Natural killer cell (primary cell): ENCODE measurements at places on chromosomes 7 and 10. TPM values are rescaled to one million over a fixed set of nuclear protein-coding genes. Genes with fewer than 3 reads are reported as not detected.

The BLVRA gene
- total RNA-seq, result 19.8 TPM

DNA sequence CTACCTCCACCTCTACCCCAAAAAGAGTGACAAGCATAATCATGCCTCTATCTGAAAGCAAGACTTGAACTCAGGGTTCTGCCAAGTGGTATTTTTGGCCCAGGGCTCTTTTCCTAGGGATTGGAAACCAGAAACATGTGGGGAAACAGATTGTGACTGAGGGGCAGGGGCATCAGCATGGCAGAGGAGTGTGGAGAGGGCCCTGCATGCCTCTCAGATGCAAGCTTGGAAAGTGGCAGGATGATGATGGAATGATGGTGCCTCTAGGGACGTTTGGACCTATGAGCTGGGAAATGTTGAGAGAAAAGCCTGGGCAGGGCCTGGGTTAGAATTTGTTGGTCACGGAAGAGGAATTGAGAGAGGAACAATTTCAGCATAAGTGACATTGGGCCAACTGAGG lies 78.4 kb upstream of the LEP start:
- H3K27ac ChIP-seq, result no peak overlapping the region
- DNase-seq, result no peak
- H3K36me3 ChIP-seq, result no peaks in the 10 kb centered on the region

DNA sequence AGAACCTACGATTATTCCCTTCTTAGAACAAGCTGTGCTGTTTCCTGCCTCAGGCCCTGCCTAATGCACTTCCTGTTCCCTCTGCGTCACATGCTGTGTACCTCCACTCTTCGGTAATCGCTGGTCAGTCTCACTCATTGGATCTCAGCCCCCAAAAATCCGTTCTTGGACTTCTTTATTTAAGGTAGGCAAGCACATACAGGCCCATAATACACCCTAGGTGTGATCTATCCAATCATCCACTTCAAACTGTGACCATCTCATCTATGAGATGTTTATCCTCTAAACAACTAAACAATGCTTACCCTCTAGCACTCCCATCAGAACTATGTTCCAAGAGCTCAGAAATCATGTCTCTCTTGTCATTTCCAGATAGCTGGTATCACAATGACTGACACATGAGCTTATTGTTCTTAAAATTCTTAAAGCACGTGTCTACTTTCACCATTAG lies 83.9 kb downstream of the CADPS2 start:
- no peaks in the 10 kb centered on the region for H3K27me3 ChIP-seq
- DNase-seq, result no peak
- H3K27ac ChIP-seq, result no peak overlapping the region
- no peak overlapping the region for H3K4me3 ChIP-seq
- no peaks in the 10 kb centered on the region for H3K36me3 ChIP-seq
- H3K4me1 ChIP-seq, result no peaks in the 10 kb centered on the region

DNA sequence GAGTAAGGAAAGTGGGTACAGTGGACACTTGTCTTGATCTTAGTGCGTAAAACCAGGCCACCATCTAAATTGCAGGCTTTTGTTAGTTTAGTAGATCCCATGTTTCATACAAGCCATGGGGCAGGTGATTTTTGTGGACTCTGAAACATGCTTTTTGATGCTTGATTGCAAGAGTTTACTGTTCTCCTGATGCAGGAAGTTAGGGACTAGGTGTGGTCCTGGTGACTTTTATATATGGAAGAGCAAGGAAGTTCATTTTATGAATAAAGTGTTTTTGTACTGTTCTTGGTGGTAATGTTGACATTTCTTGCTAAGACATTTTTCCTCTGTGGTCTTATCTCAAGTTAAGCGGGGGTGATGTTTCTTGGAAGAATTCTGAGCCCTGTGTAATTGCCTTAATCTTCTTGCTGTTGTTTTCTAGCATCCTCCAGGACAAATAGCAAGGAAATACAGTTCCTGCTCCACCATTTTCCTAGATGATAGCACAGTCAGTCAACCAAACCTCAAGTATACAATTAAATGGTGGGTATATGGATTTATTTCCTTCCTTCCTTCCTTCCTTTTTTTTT lies 89.0 kb upstream of the GJD4 start:
- no peaks in the 10 kb centered on the region for H3K4me1 ChIP-seq
- H3K27me3 ChIP-seq, result no peaks in the 10 kb centered on the region
- H3K27ac ChIP-seq, result no peak overlapping the region
- H3K4me3 ChIP-seq, result no peak overlapping the region
- H3K36me3 ChIP-seq, result no peaks in the 10 kb centered on the region
- DNase-seq, result no peak

DNA sequence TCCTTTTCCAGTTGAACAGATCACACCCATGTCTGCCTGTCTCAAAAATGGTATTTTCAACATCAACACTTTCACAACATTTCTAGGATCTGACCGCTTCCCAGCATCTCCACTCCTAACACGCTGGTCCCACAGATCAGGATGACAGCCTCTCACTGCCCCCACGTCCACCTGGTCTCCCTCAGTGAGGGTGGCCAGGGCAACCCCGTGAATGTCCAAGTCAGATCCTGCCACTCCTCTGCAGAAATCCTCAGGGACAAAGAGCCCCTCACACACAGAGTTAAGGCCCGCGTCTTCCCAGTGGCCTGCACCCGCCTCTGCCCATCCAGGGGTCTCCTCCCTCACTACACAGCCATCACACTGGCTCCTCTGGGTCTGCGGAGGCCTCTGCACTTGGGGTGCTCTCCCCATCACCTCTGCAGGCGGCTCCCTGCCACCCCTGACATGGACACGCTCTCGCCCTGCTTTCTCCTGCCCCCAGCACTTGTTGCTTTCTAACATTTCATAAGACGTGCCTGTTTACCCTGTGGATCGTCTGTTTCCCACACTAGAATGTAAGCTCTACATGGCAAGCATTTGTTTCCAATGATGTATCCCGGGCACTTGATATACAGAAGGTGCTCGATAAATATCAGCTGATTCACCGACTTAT lies 20.0 kb downstream of the GNA12 start:
- H3K36me3 ChIP-seq, result no peaks in the 10 kb centered on the region
- H3K27ac ChIP-seq, result no peak overlapping the region
- no peak for DNase-seq
- no peak overlapping the region for H3K4me3 ChIP-seq
- peaks cover 14% of the 10 kb centered on the region for H3K4me1 ChIP-seq

The OR2A1 gene
- not detected for total RNA-seq
